Renal cortex interstitium (tissue), 15 donors: ENCODE measurements at places on chromosomes 12 and 14.

DNA sequence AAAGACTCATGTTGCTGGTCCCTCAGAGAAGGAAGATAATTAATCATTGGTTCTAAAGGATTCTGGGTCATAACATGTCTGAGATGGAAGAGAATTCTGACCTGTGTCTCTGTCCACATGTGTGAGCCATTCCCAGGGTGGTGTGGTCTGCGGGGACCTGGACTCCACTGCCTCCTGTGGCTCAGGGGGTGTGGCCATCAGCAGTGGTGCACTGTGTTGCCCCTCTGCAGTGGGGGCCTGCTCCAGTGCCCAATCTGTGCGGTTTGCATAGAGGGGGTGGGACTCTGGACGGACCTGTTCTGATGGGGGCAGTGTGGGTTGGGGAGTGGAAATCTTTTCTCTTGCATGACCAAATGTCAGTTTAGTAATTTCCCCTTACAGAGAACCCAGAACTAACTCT lies 13.5 kb downstream of the KRT85 start:
- no peak for DNase-seq

DNA sequence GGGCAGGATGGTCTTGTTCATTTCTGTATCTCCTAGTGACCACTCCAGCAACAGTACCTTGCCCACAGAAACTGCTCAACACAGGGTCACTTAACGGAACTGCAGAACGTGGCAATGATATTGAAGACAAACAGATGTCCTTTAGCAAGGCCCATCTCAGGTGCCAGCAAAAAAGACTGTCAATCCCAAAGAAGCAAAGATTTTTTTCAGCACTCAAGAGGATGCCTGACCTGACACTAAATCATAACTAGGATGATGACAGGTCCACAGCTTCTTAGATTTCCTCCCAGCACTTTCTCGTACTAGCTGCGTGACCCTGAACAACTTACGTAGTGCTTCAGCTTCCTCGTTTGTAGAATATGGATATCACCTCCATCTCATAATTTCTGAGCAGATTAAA lies 39.4 kb downstream of the ATP2B1 start:
- no peak for DNase-seq

GRCh38 chr14:41868396-41868795 lies 261.7 kb downstream of the LRFN5 start:
- no peak for DNase-seq

DNA sequence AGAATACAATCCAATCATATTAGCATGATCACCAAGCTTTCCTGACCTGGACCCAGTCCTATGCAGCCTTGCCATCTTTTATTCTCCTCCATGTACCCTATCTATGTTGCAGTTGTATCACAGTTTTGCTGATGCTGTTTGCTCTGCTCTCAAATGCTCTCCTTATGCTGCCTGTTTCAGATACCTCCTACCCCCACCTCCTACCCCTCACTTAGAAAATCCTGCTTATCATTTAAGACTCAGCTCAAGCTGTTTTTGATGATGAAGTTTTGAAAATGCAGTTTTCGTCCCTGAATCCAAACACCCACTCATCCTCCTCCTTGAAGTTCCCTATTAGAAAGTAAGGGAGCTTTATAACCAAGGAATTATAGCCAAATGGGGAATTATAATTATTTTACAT lies 457.4 kb upstream of the ATP2B1 start:
- no peak for DNase-seq

GRCh38 chr14:63852817-63853731 lies at the start of gene SYNE2:
Gene SYNE2 (plus strand): TSS chr14:63853004. CDS start chr14:63909149, 56,145 bp downstream.
- peak; percentile 57 for DNase-seq

DNA sequence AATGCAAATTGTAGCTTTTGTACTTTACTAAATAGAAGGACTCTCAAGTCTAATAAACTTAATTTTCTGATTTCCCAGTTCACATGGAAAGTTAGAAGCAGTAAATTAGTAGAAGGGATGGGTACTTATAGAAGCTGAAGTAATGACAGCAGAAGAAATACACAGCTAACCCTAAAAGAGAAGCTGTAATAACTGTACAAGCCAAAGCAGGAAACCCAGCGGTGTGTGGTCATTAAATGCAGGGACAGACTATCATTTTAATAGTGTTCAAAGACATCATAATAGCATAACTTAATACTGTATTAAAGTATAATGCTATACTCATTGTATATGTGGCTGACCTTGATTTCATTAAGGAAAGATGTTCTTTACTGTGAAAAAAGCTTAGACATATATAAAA lies 74.9 kb downstream of the PCNX1 start:
- no peak for DNase-seq
